Psoas muscle (tissue), 8 donors: ENCODE measurements at places on chromosomes 7 and 10.

DNA sequence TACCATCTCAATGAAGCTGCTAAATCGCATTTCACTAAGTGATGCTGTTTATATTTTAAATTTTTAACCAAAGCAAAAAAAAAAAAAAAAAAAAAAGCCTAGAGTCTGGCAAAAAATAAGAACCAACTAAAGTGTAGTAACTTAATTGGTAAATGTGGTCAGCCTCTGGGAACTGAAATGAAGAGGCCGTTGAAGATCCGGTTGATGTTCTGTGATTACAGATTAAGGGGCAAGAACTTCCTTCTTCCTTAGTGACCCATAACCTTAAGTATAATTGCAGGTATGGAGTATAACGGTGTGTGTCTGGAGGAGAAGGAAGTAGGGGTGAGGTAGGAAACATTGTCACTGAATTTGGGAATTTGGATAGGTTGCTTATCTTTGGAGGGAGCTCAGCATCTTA lies 7.7 kb upstream of the SRGN start:
- no peak for DNase-seq

DNA sequence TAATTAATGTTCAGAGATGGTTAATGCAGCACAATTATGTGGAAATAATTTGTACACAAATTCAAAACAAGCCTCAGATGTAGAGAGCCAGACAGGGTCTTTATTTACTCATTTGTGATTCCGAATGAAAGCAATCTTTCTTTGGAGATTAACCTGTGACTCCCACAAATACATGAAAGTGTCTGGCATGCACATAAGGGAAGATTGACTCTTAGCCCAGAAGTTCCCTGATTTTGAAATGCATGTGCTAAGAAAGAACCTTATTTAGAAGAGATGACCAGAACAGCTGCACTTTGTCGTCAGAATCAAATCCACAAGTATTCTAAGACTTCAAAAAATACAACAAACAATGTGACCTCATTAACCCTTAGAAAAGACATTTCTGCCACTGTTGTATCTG lies 45.1 kb downstream of the RNLS start:
- no peak for DNase-seq

GRCh38 chr7:98130959-98131358 lies 24.3 kb downstream of the LMTK2 start:
- no peak for DNase-seq

DNA sequence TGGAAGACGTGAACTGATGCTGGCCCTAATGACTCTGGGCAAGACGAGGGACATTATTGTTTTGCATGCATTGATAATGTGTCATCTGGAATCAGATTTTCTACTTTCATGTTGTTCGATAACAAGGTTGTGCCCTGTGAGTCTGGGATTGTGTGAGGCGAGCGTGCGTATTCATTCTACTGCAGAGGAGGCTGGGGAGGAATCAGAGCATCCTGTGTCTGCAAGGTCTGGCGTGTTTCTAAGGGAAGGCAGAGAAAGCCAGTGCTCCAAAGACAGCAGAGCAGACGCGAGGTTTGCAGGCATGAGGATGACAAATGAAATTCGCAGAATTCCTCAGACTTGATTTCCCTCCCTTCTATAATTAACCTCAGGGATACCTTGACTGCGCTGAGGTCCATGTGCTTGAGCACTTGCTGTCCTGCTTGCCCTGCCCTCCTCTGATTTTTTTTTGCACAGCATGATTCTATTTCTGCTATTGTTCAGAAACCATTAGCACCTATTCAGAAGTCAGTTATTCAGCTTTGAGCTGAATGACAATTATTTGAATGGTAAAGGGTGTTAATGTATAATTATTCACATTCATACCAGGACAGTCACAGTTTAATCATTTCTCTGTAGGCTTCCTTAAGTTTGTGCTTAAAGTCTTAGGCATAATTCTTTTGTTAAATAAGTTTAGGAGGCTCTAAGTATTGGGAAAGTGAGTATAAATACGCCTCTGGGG lies 233.6 kb downstream of the EBF3 start:
- DNase-seq, result no peak

- no peak for DNase-seq
These were observed 11.5 kb upstream of the NT5C2 start for GRCh38 chr10:103204353-103205255.
